ENCODE measurements at places on chromosomes 7 and 10. TPM values are rescaled to one million over a fixed set of nuclear protein-coding genes. Genes with fewer than 3 reads are reported as not detected.

CYP2C19 gene
- not detected for total RNA-seq

GRCh38 chr7:45701701-45702510 lies 127.7 kb downstream of the ADCY1 start:
- DNase-seq = no peak

- DNase-seq = peak; percentile 44
Observed at GRCh38 chr7:32034052-32034451, 36.2 kb downstream of the PDE1C start.

GRCh38 chr7:117163101-117163500 lies 159.8 kb downstream of the WNT2 start:
- DNase-seq = peak; percentile 7

CH25H gene
- total RNA-seq = not detected

DNA sequence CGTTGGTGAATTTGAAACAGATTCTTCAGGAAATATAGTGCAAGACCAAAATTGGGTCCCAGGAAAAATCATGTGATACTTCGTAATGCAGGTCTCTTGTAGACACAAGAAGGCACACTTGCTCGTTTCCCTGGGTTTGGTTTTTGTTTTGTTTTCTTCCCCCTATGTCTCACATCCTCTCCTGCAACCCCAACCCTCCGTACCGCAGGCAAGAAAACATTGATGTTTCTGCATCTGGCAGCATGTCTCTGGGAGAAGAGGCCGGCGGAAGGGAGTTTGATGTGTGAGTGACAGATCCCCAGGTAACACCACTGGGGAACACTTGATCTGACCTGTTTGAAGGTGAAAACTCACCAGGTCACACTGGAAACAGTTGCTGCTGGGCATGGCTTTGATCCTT lies 718.5 kb downstream of the AUTS2 start:
- DNase-seq = no peak

INMT gene
- total RNA-seq = not detected

GRCh38 chr10:118720685-118721538 lies 33.9 kb downstream of the CACUL1 start:
- DNase-seq = peak; percentile 85

DNA sequence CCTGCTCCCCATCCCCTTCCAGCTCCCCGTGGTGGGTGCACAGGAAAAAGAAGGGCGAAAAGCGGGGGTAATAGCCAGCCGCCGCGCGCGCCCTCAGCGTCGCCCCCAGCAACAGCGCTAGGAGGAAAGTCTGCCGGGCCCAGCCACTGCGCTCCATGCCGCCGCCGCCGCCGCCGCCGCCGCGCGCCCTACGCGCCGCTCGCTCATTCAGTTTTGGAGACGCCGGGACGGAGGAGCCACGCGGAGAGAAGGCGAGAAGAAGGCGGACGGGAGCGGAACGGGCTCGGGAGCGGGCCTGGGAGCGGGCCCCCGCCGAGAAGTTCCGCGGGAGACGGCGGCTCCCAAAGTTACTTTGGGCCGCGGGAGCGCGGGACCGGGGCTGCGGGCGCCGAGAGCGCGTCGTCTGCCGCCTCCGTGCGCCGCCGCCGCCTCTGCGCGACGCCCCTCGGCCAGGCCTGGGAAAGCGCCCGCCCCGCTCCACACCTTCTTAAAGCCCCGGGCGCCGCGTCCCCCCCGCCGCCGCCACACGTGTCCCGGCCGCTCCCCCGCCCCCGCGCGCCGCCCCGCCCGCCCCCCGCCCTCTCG lies at the start of gene RELN:
TSS of gene RELN (minus strand) at position 459 of the 585 bp plus-strand sequence. CDS start at position 157, 302 bp downstream.
- DNase-seq = no peak

- no peak for DNase-seq
Observed at GRCh38 chr10:127485153-127485857, 63.8 kb upstream of the NPS start.

GRCh38 chr10:10533437-10533836 lies 484.2 kb upstream of the CELF2 start:
- no peak for DNase-seq

DNA sequence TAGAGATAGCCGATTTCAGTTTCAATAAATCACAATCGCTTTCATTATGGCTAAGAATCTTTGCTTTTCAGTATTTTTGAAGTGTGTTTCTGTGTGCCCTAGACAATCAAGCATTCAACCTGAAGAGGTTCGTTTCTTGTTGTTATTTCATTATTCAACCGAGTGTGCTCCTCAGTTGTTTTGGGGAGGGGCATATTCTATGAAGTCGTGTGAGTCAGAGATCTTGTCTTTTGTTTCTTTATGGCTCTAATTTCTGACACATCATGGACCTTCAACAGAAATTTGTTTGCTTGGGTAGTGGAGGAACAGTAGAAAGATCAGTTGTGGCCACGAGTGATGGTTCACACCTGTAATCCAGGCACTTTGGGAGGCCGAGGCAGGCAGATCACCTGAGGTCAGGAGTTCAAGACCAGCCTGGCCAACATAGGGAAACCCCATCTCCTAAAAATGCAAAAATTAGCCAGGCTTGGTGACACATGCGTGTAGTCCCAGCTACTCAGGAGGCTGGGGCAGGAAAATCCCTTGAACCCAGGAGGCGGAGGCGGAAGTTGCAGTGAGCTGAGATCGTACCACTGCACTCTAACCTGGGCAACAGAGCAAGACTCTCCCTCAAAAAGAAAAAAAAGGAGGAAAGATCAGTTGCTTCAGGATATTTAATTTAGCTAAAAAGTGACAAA lies 38.3 kb downstream of the C1QL3 start:
- no peak for DNase-seq

TMEM120A gene
- 29.3 TPM for total RNA-seq

DNA sequence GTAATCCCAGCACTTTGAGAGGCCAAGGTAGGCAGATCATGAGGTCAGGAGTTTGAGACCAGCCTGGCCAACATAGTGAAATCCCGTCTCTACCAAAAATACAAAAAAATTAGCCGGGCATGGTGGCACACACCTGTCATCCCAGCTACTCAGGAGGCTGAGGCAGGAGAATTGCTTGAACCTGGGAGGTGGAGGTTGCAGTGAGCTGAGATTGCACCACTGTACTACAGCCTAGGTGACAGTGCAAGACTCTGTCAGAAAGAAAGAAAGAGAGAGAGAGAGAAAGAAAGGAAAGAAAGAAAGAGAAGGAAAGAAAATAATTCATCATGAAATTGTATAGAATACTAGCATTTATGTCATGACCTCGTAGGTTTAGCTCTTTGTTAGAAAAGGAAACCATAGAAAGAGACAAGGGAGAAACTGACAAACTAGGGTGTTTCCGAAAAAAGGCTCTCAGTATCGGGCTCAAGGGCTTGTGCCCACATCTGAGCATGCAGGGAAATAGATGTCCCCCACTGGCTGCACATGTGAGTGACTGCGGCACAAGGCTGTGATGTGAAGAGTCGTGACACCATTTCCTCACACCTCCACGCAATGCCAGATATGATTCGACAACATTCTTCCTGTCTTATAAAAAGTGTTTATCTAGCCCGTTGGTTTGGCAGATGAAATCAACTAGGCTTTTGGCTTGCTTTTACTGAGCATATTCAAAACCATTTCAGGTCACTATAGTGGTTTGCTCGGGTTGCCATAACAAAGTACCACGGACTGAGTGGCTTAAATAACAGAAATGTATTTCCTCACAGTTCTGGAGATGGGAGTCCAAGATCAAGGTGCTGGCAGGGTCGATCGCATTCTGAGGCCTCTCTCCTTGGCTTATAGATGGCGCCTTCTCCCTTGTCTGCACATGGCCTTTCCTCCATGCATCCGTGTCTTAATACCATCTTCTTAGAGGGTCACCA lies 2.0 kb downstream of the SRGN start:
- DNase-seq = no peak

- DNase-seq = peak; percentile 15
Observed at GRCh38 chr7:38169847-38170246, 8.2 kb upstream of the STARD3NL start.

- DNase-seq = peak; percentile 74
Observed at GRCh38 chr7:94908323-94909178, 1.2 kb downstream of the PPP1R9A start.

GRCh38 chr10:103812004-103812403 lies 43.4 kb downstream of the SH3PXD2A start:
- peak; percentile 84 for DNase-seq

DNA sequence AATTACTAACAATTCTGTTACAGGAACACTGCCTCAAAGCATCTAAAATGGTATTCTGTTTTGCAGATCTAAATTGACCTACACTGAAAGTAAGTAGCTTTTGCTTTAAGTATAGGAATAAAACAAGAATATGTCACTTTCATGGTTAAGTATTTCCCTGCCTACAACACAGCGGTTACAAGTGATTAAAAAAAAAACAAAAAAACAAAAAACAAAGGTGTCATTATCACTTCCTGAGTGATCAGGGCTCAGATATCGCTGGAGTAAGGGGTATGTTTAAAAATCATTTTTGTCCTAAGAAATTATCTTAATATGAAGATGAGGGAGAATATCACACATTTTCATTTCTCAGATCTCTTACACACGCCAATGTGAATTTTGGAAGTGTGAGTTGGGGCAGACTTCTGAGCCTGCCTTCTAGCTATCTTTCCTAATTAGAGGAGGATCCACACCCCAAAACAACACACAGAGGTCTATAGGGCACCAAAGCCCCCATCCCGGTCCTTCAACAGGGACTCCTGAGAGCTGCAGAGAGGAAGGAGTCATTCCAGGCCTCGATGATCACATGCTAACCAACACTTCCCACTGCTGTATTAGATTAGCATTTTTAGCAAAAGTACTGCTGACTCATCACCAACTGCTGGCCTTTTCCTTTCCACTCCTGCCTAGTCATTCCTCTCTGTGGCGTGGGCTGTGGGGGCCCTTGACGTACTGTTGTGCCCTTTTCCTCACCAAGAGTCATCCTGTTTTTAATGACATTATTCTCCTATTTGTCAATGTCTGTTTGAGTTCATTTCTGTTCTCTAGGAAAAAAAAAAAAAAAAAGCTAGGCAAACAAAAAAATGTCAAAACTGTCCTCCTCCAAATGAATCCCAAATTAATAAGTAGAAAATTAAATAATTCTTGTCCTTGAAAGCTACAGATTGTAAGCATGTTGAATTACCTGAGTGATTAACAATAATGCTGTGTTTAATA lies 31.2 kb downstream of the PRTFDC1 start:
- no peak for DNase-seq
